Stimulated activated CD8-positive, alpha-beta memory T cell treated with anti-CD3 and anti-CD28 coated beads, Interleukin-4, amount 100 ng/mL, for 1 hour (primary cell): ENCODE measurements at places on chromosomes 2 and 18.

DNA sequence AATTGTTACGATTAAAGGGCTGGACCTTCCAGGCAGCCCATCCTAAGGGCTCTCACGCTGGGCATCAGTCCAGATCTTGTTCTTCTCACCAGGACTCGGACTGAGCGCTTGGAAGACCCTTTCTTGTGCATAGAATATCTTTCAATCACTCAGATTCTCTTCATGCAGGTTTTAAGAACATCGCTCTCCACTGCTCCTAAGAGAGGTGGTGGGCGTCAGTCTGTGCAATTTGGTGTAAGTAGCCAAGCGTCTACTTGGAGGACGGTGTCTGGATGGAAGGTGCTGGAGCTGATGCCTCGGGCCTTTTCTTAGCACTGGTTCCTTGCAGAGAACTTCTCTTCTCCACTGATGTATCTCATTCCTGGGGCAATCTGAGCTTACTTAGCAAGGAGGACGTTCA lies 68.7 kb downstream of the ASB1 start:
- no peak for DNase-seq

- no peak for DNase-seq
Observed at GRCh38 chr2:96548558-96549465, 12.3 kb downstream of the ARID5A start.

- DNase-seq, result no peak
Observed at GRCh38 chr2:237577956-237578870, 11.8 kb downstream of the PRLH start.

DNA sequence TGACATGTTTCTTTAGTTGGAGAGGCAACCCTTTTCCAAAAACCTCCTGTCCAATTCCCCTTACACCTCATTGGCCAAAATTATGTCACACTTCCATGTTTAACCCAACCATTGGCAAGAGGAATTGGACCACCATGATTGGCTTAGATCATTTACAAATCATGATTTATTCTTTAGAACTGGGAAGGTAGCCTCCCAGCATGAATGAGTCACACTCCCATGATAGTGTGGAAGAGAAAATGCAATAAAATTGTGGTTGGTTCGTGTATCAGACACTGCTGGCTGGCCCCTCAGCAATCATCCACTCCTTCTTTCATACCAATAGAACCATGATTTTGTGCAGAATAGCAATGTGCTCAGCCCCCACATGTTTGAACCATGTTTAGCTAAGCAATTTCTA lies 156.6 kb upstream of the ACVR2A start:
- DNase-seq, result no peak

DNA sequence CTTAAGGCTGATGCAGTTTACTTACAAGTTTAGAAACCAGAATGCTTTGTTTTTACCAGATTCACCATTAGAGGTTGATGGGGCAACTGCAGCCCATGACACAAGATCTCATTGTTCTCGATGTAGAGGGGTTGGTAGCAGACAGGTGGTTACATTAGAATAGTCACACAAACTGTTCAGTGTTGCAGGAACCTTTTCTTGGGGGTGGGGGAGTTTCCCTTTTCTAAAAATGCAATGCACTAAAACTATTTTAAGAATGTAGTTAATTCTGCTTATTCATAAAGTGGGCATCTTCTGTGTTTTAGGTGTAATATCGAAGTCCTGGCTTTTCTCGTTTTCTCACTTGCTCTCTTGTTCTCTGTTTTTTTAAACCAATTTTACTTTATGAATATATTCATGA lies 99.4 kb upstream of the IL1R2 start:
- no peak for DNase-seq

DNA sequence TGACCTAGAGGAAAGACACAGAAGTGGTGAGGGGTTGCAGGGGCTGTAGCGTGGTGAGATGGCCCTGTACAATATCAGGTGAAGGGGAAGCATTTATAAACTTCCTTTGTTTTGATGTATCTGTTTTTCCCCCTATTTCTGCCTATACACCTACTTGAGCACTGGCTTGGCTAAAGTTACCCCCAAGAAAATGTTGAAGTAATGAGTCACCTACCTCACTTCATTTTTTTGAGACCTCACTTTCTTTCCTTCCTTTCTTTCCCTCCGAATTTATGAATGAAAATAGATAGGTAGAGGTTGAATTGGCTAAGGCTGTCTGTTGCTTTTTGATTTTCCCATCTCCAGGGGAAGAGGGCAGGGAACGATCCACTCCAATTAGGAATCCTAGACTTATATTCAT lies 231.1 kb upstream of the EPAS1 start:
- DNase-seq, result no peak

DNA sequence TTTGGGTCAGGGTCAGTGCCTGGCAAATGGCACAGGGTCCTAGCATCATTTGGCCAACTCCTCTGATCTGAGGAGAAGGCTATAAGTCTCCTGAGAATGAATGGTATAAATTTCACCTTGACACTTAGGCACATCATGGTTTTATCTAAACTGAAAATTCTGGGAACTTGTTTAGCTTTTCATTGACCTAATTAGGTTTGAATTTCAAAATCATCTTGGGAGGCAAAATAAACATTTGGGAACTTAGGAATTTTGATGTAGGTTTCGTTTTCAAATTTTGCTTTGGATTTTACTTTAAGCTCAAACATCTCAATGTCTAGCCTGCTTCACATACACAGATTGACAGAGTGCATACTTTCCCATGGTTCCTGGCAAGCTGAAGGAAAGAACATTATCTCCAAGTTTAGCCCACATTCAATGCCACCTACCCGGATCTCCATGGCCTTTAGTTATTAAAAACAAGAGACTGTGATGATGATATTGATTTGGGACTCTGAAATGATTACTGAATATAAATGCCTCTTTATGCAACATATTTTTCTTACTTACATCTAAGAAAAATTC lies 44.5 kb downstream of the MYOM1 start:
- no peak for DNase-seq

GRCh38 chr18:34933909-34934661 lies 107.1 kb upstream of the MAPRE2 start:
- no peak for DNase-seq

GRCh38 chr2:175152242-175152641 lies 15.8 kb downstream of the ATF2 start:
- no peak for DNase-seq

DNA sequence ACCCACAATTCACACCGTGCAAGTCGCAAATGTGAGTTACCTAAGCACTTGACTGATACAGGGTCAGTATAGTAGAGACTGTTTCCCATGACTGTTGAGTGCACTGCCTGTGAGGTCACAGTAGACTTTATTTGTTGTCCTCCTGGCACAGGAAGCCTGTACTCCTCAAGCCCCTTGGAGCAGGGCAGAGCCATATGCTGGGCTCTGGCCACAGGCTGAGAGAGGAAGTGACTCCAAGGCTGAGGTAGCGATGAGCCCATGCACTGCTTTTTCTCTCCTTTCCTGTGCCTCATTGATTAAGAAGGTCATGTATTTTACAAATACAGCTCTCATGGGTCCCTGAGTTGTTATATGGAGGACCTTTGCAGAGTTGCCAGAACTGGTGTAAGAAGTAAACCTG lies 287.7 kb downstream of the SRBD1 start:
- DNase-seq, result no peak

DNA sequence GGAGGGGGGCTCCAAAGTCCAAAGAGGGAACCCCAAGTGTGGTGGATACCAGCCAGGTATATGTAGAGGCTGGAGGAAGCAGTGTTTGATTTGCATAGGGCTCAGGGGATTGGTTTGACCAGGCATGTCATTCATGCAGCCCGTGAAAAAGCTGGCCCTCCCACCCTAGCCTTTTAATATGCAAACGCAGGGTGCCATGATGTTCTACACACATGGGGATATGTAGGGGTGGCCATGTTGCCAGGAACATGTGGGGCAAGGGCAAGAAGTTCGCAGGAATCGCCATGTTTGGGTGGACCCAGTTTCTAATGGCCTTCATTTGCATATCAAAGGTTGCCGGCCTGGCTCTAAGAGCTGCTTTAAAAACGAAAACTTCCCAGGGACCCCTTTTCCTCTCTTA lies 33.6 kb downstream of the B3GNT7 start:
- DNase-seq, result no peak

DNA sequence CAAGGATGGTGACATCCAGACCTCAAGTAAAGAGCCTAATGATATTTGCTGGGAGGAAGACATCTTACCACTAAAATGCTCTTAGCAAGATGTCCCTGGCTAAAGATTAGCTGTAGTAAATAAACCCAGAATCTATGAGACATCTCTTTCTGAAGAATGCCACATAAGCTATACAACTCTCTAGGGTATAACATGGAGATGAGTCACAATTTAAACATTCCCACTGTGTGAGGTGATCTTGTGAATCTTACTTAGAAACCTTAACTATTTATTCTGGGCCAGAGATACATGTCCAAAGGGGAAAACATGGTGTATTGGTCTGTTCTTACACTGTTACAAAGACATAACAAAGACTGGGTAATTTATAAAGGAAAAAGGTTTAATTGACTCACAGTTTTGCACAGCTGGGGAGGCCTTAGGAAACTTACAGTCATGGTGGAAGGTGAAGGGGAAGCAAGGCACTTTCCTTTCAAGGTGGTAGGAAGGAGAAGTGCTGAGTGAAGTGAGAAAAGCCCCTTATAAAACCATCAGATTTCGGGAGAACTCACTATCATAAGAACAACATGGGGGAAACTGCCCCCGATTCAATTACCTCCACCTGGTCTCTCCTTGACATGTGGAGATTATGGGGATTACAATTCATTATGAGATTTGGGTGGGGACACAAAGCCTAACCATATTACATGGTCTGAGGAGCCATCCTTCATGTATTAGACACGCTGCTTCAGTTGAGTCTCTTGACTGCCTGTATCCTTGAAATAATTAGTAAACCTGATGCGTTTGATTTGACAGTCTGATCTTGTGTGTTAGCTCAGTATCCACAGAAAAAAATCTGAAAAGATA lies 17.1 kb downstream of the KRCC1 start:
- DNase-seq, result no peak

DNA sequence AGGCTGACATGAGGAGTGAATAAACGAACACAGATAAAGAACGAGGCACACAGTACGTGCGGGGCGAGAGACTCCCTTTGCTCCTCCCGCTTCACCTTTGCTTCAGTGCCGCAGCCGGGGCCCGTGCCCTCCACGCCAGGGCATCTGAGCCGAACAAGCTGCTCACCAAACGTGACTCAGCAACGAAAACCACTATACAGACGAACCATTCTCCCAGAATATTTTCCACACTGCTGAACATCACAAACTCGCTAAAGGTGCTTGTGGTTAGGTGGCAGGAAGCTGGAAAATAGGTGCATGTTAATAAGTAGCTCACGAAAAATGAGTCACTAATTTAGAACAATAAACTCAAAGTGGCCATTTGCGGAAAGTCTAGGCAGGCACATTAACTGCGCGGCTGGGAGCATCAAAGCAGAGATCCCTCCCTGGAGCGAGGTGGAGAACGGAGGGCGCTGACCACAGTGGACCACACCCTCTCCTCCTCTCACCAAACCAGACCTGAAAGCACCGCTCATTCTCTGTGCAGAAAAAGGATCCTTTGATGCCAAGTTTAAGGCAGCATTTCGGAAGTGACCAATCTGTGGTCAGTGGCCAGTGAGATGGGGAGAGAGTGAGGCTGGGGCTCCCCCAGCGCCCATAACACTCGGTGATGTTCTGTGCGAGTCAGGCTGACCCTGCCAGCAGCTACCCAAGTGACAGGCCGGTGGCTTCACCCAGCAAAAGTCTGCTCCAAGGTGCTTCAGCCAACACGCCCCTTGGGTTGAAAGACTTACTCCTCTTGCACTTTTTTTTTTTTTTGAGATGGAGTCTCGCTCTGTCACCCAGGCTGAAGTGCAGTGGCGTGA lies 153.2 kb downstream of the HDAC4 start:
- DNase-seq, result no peak
